Gastrocnemius medialis (tissue), 4 donors: ENCODE measurements at places on chromosomes 2 and 18.

- DNase-seq, result no peak
Measured at GRCh38 chr2:70949086-70949485, 13.4 kb downstream of the ATP6V1B1 start.

GRCh38 chr18:9184998-9185613 is 48.5 kb downstream of the ANKRD12 start:
- no peak for DNase-seq

GRCh38 chr2:217899231-217900009 is 103.4 kb downstream of the TNS1 start:
- DNase-seq, result peak; percentile 88

DNA sequence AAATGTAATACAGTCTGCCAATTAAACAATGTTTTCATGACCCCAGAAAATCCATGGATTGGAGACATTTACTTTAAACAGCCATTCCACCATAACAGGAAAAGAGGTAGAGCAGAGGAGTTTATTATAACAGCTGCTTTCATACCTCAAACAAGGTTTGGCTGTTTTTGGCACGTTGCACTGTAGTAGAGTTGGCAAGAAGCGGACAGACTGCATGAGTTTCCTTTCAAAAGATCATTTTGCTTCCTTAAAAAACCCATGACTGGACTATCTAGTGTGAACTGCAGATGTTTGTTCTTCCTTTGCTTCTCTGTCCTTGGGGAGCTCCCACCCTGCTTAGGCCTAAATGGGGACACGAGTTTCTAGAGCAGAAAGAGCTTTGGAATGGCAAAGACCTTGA is 108.5 kb upstream of the THOC1 start:
- peak; percentile 25 for DNase-seq

DNA sequence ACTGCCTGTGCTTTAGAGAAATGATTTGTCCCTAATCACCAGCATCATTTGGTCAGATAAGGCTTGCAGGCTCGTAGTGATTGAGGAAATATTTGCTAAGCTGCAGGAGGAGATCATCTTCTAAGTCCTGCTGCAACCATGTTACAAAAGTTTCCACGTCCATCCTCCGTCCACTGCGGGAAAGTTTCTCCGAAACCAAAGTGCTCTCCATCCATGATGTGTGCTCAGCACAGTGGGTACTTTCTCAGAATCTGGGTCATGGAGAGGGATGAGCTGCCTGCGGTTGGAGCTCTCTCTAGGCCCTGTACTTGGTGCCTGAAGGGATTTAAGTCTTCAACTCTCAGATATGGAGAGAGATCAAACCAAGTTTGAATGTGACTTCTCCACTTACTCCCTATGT is 39.3 kb downstream of the IL1RL2 start:
- DNase-seq, result no peak

DNA sequence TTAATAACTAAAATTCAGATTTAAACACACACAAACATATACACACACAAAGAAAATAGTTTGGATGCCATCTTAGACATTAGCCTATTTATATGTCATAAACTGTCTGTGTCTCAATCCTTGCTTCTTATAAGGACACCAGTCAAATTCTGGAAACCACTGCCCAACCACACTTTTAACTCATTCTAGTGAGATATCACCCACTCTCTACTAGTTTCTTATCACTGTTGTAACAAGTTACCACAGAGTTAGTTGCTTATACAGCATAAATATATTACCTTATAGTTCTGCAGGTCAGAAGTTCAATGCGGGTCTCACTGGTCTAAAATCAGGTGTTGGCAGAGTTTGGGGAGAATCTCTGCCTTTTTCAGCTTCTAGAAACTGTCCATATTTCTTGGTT is 239.1 kb downstream of the MTX2 start:
- DNase-seq, result no peak

GRCh38 chr2:594297-594949 is 82.8 kb downstream of the TMEM18 start:
- no peak for DNase-seq

DNA sequence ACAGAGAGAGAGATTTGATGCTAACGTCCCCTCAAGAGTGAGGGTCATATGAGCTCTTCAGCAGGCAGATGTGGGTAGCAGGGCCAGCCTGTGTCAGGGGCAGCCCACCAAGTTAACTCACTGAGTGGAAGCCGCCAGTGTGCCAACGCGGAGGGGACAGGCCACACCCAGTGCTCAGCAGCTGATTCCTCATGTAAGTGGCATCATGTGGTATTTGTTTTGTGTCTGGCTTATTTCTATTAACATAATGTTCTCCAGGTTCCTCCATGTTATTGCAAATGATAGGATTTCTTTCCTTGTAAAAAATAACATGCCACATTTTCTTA is 4.0 kb downstream of the IMP4 start:
- DNase-seq, result no peak

DNA sequence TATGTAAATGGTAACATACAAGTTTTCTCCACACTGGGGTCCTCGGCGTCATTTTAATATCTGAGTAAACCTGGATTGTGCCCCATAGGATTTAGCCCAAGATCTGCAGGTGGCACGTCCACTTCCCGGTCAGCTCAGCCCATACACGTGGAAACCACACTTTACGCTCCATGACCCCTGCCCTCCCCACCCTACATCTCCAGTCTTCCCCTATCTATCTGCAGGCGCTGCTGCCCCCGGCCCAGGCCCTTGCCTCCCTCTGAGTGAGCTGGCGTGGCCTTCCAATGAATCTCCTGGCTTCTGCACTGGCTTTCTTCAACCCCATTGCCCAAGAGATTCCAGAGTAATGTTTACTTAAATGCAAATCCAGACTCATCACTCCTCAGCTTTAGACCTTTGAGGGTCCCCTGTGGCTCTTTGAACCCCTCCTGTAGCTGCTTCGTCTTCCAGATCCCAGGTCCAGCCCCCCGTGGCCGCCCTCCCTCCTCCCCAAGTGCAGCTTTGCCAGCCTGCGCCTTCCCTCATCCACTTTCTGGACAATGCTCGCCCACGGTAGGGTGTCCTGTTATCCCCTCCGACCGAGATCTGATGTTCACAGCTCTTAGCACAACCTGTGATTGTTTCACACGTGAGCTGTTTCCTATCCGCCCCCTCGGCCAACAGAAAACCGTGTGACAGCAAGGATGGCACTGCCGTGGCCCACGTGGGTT is 421.4 kb upstream of the SALL3 start:
- DNase-seq, result no peak

GRCh38 chr18:13620206-13620672 is 106.1 kb downstream of the FAM210A start:
- no peak for DNase-seq

- DNase-seq, result no peak
Measured at GRCh38 chr2:129695496-129695895, 284.0 kb upstream of the RAB6C start.

GRCh38 chr18:79361766-79362522 is 33.8 kb upstream of the NFATC1 start:
- DNase-seq, result no peak

GRCh38 chr2:170006587-170007325 is 171.2 kb upstream of the MYO3B start:
- no peak for DNase-seq

- DNase-seq, result peak; percentile 68
Measured at GRCh38 chr2:144461308-144461766, 58.6 kb downstream of the ZEB2 start.

DNA sequence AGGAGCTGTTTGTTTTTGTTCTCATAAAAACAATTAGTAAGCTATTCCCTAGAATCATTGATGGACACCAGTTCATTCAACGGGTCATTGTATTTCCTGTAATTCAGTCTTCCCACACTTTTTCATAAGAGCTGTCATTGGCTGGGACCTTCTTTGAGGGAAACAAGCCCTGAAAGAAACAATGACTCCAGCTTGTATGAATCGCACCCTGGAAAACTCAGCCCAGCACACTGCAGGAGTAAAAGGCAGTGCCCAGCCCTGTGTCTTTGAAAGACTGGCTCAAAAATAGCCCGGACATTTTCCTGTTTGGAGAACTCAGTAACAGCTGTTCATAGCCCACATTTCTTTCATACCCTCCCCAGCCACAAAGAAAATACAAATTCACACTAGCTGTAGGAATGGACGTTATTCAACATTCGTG is 81.5 kb downstream of the NCKAP5 start:
- DNase-seq, result no peak

- no peak for DNase-seq
Measured at GRCh38 chr2:118183381-118183780, 95.1 kb downstream of the INSIG2 start.

DNA sequence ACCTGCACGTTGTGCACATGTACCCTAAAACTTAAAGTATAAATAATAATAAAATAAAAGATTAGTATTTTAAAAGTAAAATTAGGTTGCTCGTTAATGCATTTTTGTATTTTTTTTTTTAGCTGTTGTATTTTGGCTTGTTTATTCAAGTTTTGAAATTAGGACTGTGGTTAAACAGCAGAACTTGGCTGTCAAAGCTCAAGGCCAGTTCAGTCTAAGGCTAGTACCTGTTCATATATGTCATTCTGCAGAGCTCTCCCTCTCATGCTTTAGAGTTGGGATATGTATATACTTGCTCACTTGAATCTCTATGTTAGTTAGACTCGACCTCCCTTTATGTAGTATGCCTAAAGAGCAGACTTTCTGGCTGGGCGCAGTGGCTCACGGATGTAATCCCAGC is 32.7 kb downstream of the MOB4 start:
- DNase-seq, result no peak

DNA sequence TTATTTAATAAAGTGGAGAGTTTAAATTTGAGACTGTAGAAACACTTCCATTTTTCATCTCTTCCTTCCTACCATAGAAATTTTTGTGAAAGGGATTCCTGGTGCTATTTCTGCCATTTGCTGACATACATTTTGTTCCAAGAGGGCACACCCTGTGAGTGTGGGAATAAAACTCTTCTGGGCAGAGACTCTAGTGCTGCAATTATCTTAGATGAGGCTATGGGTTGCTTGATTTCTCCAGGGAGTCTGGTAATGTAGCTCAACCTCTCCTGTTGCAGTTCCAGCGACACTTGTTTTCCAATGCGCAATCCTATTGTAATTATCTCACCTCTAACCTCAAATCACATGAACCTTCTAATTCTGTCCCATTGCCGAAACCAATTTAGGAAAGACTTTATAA is 60.1 kb upstream of the ZSWIM2 start:
- DNase-seq, result no peak

GRCh38 chr2:74391209-74391579 is 11.1 kb upstream of the DCTN1 start:
- no peak for DNase-seq

DNA sequence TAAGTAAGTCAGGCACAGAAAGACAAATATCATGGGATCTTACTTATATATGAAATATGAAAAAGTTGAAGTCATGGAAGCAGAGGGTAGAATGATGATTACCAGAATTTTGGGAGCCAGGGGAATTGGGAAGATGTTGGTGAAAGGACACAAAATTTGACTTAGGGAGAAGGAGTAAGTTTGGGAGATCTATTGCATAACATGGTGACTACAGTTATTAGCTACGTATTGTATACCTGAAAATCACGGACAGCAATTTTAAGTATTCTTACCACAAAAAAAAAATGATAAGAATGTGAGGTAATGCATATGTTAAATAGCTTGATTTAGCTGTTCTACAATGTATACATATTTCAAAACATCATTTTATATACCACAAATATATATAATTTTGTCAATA is 94.2 kb upstream of the COL5A2 start:
- DNase-seq, result no peak

DNA sequence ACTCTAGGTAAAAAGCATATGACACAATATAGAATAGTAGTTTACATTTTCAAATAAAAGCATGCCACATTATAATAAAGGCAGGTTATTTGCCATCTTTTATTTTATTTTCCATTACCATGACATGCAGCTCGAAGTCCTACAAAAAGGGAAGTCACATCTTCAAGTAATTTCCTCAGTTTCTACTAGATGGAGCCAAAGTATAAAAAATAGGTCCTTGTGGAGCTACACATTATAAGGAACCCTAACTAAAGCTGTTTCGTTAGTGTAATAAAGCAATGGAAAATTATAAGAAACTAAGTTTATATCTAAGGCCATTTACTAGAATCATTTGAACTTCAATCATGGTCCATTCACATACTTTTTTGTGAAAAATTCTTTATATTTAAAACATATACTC is 674.5 kb downstream of the KCNJ3 start:
- no peak for DNase-seq

- no peak for DNase-seq
Measured at GRCh38 chr2:202577250-202578183, 57.3 kb upstream of the FAM117B start.

- DNase-seq, result peak; percentile 23
Measured at GRCh38 chr2:205766779-205767359, 84.6 kb downstream of the NRP2 start.

DNA sequence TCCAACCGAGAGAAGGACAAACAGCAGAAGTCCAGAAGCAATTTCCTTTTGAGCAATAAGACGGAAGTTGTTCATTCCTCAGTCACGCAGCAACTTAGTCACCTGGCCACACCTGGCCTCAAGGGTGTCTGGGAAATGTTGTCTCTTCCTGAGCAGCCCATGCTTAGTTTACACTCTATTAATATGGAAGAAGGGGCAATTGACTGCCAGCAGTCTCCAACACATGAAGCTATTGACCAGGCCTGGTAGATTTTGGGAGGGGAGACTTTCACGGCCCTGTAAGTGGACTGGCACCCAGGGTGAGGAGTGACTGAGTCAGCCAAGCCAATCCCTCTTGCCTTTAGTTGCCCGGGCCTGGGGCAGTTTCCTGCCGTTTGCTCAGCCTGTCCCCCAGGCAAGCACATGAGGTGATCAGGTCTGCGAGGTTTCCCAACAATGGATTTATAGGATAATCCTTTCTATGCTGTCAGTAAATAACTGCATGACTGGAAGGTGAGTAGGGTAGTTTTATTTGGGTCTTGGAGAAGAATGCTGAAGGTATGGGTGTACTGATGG is 43.8 kb upstream of the PPP4R1 start:
- no peak for DNase-seq

DNA sequence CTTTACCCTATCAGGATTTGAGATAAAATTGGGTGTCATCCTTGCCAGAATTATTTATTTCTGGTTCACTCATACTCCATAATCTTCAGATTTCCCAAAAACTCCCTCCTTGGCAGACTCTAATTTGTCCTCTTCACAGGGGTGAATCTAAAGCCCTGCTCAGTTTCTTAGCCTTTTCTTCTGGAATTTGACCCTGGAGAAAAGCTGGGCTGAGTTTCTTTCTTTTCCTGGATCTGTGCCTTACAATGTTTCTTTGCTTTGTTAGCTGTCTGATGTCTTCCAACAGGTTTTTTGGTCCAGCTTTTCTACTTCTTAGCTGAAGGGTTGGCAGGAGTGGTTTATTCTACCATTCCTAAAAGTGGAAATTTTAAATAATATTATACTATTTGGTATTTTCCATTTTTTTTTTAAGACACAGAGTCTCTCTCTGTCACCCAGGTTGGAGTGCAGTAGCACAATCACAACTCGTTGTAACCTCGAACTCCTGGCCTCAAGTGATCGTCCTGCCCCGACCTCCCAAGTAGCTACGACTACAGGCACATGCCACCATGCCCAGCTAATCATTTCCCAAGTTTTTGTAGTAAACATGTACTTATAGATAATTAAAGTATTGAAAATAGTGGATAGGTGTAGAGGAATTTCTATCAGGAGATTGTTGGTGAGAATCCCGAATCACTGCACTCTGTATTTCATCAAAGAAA is 138.4 kb upstream of the TWIST2 start:
- DNase-seq, result no peak

GRCh38 chr2:47724221-47724981 is 58.5 kb upstream of the MSH6 start:
- no peak for DNase-seq
